NAMALWA (cell line): ENCODE measurements at places on chromosomes 12 and 14.

- no peak for DNase-seq
Observed at GRCh38 chr12:14460212-14460841, 94.8 kb downstream of the ATF7IP start.

DNA sequence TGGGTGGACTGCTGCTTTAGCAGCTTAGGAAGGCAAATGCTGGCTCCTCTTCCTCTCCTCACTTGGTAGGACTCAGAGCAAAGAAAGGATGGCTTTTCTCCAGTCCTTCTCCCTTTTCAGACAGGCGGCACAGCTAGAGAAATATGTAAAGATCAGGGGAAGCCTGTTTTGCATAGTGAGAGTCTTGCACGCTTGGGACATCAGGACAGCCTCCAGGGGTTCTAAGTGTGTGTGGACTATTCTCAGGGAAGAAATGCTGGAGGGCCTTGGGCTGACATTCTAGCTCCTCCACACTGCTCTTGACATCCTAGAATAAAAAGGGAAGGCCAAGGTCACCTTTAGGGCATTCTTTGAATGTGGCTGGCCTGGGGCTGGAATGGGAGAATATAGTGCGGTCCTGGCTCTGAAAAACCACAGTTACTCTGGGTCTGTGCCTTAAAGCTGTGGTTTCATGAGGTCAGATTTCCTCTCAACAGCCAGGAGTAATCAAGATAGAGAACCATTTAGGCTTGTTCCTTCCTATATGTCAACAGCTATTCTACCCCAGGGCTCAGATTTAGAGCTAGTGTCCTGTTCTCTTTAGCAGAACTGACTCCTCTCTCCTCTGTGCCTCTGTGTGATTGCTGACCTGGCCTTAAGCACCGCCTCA is 24.3 kb downstream of the CMA1 start:
- peak; percentile 11 for DNase-seq

DNA sequence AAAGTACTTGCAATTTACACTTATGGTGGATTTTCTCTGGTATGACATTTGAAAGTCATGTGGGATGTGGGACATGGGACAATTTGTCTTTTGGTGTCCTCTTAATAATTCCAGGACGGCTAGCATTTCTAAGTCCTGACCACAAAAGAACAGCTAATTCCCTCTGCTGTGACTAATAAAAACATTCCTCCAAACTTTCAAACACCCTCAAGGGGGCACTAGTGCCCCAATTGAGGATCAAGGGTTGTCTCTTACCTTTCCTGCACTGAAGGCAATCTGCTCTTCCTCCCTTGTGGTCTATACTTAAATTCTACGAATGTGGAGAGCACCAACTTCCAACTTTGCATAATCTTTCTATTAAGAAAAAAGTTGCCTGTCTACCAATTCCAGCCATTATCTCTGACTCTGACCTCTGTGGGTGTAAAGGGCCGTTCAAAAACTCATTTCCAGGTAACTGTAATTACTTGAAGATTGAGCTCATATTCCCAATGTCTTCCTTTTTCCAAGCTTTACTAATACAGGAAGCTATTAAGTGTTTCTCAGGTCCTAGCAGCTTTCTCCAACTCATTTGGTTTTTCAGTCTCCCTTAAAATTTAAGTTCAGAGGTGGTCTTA is 210.2 kb downstream of the PTPRO start:
- peak; percentile 82 for DNase-seq

DNA sequence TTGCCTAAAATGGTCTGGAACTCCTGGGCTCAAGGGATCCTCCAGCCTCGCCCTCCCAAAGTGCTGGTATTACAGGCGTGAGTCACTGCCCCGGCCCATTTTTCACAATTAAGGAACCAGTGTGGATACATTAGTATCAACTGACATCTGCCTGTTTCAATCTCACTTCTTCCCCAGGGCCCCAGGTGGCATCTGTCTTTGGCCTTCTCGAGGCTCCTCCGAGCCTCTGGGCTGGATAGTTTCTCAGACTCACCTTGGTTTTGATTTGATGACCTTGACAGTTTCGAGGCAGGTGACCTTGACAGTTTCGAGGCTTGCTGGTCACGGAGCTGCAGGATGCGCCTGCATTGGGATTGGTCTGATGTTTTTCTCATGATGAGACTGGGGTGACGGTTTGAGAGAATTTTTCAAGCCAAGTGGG is 41.0 kb upstream of the NCOR2 start:
- DNase-seq: peak; percentile 67

- no peak for DNase-seq
Observed at GRCh38 chr12:64730588-64730969, 28.6 kb downstream of the GNS start.

- DNase-seq: no peak
Observed at GRCh38 chr12:101002696-101003419, 207.2 kb downstream of the SLC5A8 start.

DNA sequence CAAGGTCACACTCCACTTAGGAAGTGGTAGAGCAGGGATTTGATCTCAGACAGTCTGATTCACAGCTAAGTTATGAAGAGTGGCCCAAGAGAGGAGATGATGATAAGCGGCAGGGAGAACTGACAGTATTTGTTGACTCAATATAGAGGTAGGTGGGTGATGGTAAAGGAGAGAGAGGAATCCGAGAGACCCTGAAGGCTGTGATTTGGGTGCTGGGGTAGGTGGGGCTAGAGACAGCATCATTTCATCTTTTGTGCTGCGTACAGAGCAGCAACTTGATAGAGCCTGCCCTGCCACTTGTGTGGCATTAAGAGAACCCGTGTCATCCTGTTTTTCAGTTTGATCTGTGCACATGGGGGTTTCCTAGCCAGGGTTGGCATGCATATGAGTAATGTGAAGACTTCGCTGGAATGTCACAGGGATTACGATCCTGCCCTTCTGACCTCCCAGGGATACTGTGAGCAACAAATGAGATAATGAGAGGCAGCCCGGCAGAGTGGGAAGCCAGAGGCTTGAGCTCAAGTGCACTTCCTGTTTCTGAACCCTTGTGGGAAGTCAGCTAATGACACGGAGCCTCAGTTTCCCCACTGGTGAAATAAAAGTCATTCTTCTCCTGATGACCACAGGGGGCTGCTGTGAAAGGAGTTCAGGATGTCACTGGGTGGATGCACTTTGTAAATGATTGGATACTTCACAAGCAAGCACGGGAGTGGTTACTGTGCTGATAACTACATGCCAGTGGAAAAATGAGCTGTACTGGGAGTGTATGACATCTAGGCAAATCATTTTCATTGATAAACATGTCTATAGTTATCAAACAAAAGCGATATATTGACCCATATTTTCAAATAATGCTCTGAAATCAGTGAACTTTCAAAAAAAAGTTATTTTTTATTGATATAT is 59.5 kb upstream of the IGF1 start:
- no peak for DNase-seq

DNA sequence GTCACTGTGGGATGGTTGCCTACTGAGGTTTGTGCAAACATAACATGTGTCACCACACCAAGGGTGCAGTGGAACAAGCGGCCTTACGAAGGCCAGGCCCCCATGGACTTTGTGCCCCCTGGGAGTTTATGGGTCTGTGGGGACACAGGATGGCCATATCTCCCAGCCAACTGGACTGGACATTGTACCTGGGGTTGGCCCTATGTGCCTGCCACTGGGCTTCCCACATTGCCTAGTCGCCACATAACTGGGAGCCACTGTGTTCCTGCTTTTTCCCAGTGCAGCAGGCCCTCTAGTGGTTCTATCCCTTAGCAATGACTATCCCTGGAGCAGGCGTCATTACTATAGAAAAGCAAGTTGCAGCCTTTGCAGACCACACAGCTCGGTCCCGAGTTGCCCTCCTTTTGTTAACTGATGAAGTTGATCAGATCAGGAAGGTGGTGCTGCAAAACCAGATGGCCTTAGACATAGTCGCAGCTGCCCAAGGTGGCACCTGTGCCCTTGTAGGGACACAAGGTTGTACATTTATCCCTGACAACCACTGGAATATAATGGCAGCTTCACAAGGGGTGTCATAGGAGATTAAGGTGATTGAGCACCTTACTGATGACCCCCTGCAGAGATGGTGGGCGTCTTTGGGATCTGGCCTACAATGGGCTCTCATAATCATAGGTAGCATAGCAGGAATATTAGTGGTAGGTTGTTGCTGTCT is 15.2 kb upstream of the RNASE12 start:
- DNase-seq: no peak

- no peak for DNase-seq
Observed at GRCh38 chr14:100603341-100604120, 16.3 kb upstream of the BEGAIN start.

GRCh38 chr14:100533656-100534485 is 53.3 kb downstream of the BEGAIN start:
- no peak for DNase-seq

DNA sequence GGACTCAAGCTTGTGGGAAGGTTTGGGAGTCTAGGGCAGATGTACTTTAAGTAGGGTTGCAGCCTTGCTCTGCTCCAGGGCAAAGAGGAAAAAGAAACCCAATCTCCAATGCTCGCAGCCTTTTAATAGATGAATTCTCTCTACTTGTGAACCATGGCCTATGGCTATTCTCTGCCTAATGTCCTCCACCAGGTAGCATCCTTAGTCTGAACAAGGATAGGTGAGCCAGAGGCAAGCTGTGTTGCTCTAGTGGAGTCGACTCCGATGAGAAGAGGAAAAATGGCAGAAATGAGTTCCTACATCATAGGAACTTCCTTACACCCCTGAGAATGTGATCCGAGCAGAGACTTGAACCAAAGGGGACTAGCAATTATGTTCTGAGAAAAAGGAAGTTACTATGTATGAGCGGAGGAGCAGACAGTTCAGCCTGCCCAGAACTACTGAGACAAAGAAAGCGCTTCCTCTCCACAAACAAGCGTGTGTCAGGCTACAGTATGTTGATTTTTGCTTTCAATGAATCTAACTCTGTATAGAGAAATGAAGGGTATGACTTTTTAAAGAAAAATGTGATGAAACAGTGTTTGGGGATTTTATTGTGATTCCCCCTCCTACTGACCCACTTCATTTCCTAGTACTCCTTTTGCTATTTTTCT is 153.6 kb upstream of the ARID2 start:
- DNase-seq: peak; percentile 17

DNA sequence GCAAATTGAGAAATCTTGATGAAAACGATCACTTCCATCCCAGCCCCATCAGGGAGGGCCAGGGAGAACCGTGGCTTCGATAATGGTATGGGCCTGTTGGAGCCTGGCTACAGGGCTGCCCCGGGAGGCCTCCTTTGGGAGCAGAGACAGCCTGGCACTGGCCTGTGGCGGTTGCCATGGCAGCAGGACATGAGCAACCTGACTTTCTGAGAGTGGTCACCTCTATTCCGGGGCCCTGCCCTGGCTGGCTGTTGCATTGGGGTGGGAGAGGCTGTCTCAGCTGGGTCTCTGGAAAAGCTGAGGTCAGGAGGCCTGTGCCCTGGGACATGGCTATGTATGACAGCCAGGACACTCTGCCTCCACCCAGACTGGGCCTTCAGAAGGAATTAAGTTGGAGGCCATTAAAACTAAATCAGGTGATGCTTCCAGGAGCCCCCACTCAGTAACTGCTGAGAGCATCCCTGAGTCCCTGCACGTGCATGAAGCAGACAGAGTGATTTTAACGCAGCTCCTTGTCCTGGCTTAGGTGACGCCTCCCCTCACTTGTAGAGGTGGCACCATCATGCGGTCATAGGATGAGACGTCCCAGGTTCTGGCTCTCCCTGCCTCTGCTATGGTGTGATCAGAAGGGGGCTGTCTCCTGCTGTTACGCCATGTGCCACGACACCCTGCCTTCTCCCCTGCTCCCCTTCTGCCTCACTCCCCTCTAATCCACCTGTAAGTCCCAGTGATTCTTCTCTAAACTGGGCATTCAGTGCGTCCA is 126.3 kb downstream of the SLC25A47 start:
- no peak for DNase-seq

GRCh38 chr14:96999654-97000155 is 202.5 kb downstream of the VRK1 start:
- no peak for DNase-seq

DNA sequence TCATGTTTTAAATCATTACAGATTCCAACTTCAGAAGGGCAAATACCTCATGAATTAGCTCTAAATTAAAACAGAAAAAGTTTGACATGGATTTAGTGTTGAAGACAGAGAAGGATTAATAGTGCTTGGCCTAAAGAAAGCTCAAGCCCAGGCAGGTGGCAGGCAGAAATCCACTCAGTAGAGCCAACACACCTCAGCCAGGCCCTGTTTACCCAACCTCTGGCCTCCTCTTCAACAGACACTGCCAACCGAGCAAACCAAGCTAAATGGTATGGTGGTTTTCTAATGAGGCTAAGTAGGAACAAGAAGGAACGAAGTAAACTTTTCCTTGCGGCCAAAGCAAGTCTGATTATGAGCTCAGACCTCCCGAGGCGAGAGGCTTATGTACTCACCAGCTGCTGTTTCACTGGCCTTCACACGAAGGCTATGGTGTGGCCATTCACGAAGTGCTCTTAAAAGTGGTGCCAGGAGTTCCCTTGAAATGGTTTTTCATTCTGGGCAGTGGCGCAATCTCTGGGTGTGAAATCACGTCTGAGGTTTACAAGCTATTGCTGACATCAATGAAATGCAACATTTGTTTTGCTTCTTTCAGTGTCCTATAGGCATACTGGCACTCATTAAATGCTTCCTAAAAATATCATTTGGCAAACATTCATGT is 124.1 kb upstream of the LGR5 start:
- no peak for DNase-seq

- peak; percentile 84 for DNase-seq
Observed at GRCh38 chr12:113098441-113099028, 37.0 kb downstream of the RASAL1 start.
